ENCODE measurements at places on chromosomes 13 and 19.
A peak's percentile ranks its signal among the peaks of the same experiment; 100 is the strongest.

- no peak for DNase-seq
Measured at GRCh38 chr13:26998292-26998691, 173.3 kb downstream of the USP12 start.

- no peak for DNase-seq
Measured at GRCh38 chr13:112803422-112803821, 113.6 kb downstream of the ATP11A start.

DNA sequence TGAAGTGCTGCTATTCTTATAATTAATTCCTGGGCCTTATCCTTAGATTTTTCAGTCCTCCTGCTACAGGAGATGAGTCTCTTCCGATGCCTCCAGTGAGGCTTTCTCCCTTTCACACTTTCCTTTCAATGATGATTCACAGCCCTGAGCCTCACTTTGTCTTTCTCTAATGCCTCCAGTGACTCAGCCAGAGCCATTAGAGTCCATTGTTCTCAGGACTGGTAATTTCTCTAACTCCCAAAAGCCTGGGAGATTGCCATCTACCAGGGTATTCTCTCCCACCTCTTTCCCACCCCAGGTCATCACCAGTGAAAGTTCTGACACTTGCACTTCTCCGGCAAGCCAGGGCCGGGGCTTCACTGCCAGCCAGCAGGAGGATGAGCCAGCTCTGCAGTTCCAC lies 49.6 kb upstream of the ARGLU1 start:
- no peak for DNase-seq

DNA sequence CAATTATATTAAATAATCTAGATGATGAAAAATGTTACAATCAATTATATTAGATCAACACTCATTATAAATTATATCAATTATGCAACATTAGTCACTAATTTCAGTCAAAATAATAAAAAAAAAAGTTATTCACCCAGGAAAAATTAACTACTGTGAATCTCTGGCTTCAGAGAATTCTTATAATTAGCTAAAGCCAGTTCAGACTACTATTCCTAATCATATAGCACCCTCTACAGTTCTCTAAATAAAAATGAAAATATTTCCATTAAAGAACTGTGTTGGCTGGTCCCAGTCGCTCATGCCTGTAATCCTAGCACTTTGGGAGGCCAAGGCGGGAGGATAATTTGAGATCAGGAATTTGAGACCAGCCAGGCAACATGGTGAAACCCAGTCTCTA lies 33.0 kb downstream of the XPO4 start:
- DNase-seq, result no peak

GRCh38 chr19:1064661-1065605 lies 2.0 kb upstream of the ARHGAP45 start:
- peak; percentile 59 for DNase-seq

DNA sequence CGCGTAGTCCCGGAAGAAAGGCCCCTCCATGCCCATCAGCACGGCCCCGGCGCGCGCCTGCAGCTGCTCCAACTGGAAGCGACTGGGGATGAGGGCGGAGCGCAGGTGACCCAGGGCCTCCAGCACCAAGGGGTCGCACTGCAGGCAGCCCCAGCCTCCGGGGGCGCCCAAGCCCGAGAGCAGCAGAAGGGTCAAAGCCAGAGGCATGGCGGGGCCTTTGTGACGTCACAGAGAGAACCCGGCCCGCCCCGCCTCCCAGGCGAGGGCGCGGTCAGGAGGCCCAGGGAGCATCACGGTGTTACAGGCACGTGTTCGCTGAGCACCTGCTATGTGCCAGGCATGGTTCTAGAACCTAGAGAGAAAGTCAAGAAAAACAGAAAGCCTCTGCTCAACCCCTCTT lies at the start of gene IZUMO2:
Gene IZUMO2 (minus strand): TSS at position 294 of the 400 bp plus-strand sequence. CDS start 87 bp downstream, at position 207.
- no peak for DNase-seq

GRCh38 chr19:33498391-33499000 lies 23.1 kb downstream of the PEPD start:
- DNase-seq, result no peak

- DNase-seq, result no peak
Measured at GRCh38 chr13:78845656-78846365, 186.9 kb upstream of the OBI1 start.

DNA sequence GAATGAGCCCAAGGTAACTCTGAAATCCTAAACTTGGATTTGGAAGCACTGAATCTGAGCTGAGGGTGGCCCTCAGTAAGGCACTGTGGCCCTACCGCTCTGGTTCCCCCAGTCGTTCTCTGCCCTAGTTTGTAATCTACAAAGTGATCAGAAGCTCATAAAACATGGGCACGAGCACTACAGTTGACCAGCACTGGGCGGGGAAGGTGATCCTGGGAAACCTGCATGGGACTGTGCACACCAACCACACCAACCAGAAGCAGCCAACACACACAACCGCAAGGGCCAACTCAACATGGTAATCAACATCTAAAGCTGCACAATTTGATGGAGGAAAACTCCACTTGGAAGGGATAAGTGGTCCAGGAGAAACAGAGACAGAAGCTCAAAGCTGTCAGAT lies 22.9 kb downstream of the SLC7A1 start:
- DNase-seq, result no peak

GRCh38 chr13:49643035-49643646 lies 14.8 kb downstream of the ARL11 start:
- no peak for DNase-seq

DNA sequence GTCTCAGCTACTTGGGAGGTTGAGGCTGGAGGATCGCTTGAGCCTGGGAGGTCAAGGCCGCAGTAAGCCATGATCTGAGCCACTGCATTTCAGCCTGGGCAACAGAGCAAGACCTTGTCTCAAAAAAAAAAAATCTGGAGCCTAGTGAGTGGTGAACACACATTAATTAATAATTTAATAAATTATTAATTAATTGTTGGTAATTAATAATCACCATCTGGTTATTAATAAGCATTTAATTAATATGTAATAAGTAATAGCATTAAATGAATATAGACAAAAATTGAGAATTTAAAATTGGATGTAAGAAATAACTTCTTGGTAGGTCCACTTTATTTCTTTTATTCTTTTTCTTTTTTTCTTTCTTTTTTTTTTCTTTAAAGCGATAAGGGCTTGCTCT lies 31.9 kb upstream of the CEBPA start:
- DNase-seq, result no peak

GRCh38 chr13:44352671-44353070 lies 21.0 kb upstream of the SERP2 start:
- DNase-seq, result no peak

DNA sequence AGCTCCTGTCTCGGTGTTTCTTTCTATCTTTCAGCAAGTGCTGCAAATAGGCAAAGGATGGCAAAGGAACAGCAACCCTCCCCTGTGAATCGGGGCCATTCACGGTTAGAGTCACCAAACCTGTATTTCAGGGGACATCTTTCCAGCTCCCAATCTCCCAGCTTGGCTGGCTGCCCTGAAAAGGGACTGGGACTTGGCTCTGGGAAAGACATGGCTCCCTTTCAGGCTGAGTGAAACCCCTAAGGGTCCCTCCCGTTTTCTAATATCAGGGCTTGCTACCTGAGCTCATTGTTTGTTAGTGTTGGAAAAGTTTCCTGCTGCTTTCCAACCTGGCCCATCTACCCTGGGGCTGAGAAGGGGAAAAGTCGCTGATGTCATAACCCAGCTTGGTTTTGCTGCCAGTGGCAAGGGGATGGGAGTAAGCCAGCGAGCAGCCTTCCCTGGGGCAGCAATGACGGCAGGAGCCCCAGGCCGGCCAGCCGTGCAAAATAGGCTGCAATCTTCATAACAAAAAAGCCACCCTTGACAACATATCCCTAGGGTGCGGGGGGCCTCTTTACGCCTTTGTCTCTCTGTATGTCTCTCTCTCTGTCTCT lies 29.9 kb downstream of the SERP2 start:
- DNase-seq, result no peak

DNA sequence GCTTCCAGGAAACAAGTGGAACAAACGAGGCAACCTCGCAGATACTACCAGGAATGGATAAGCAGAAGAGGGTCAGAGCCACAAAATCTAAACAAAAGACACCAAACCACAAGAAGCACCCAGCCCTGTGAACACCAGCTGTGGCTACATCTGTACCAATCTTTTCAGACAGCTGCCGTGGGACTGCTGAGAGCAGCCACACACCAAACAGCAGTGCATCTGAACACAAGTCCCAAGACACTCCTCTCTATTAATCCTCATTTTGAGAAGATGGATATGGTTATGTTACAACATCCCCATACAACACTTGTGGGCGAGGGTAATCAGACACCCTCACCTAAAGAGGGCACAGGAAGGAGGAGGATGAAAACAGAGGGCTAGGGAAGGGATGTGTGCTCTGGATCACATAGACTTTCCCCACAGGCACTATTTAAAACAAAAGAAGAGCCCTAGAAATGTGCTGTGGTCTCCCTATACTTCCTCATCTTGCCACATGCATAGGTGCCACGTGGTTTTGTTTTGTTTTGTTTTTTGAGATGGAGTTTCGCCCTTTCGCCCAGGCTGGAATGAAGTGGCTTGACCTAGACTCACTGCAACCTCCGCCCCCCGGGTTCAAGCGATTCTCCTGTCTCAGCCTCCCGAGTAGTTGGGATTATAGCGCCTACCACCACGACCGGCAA lies 41.6 kb upstream of the ZNF14 start:
- DNase-seq, result no peak

- DNase-seq, result no peak
Measured at GRCh38 chr19:8084152-8084551, 31.6 kb downstream of the CCL25 start.

DNA sequence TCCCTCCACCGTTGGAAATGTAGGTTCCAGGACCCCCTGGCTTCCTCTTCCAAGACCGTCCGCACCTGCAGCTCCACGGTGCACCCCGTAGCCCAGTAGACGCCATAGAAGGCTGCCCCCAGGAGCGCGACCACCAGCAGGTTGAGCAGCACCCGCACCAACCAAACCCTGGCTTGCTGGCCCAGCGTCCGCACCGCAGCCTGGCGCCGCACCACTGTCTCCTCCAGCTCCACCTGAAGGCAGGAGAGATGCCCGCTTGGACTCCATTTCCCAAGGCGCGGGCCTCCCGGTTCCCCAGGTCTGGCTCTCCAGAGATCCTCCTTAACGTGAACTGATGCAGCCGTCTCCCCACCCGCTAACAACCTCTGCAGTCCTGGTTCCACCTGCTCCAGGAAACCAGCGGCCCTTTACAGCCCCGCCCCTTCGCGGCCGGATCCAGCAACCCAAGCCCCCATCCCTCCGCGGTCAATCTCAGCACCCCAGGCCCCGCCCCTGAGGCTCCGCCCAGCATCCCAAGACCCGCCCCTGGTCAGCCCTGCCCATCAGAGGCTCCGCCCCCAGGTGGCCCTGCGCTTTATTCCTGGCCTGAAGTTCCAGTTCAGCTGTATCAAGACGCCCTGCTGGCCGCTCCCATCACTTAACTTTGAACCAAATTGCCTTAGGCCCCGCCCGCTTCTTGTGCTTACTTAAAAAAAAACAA lies 5.0 kb upstream of the LENG1 start:
- no peak for DNase-seq

GRCh38 chr19:39098365-39099269 lies 14.4 kb downstream of the ACP7 start:
- DNase-seq, result no peak

DNA sequence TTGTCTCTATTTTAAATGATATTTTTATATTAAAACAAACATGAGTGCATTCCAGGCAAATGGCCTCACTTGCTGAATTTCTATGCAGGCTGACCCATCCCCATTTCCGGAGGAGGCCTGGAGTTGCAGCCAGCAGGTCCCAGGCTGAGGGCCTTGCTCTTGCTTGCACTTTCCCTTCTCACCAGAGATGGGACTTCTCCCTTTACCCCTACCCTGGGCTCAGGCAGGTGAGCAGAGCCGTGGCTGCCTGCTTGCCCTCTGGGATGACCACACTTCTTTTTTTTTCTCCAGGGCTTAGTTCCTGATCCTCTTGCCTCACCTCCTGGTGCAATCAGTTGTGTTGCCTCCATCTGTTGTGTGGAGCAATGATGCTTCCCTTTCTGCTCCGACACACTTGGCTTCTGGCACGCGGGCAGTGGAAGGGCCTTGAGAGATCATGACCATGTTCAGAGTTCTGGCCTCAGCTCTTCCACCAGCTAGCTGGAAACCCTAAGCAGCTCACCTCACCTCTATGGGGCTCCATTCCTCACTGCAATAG lies 11.1 kb upstream of the OLFM4 start:
- DNase-seq, result no peak

- DNase-seq, result no peak
Measured at GRCh38 chr19:7507884-7508283, 8.0 kb upstream of the ZNF358 start.

GRCh38 chr19:38274739-38275138 lies 10.4 kb downstream of the SPINT2 start:
- DNase-seq, result no peak

GRCh38 chr13:29849071-29849631 lies 1.3 kb downstream of the UBL3 start:
- no peak for DNase-seq

DNA sequence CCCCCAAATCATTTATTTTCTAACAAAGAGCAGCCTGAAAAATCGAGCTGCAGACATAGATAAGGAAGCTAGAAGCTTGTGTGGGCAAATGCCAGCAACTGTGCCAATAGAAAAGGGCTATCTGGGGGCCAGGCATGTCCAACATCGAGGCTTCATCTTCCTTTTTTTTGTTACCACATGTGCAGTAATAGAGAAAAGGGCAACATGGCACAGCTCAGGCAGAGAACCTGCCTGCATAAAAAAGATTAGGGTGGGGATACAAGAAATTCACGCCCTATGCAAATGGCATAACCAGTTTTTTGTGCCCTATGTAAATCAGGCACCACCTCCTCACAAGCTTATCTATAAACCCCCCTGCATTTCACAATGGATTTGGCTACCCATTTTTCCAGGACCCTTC lies 60.4 kb upstream of the ABCC4 start:
- no peak for DNase-seq

DNA sequence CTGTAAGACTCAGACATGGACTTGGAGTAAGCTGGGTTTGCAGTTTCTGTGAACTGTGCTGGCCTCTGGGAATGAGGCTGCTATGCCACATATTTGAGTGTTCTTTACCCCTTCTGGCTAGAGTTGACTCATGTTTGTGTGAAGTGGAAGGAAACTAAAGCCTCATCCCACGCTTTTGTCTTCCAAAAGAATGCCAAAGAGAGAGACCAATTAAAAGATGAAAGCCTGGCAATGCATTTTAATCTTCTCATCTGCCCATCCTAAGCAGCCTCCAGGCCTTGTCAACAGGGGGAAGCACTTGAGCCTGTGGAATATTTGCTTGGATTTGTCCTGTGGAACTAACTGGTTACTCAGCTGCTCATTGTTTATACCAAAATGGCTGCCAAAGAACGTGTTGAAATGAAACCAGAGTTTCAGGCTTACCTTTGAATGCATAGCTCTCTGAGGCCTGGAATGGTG lies 49.1 kb downstream of the LMO7 start:
- DNase-seq, result no peak

- DNase-seq, result no peak
Measured at GRCh38 chr13:101258071-101258470, 158.2 kb downstream of the NALCN start.

DNA sequence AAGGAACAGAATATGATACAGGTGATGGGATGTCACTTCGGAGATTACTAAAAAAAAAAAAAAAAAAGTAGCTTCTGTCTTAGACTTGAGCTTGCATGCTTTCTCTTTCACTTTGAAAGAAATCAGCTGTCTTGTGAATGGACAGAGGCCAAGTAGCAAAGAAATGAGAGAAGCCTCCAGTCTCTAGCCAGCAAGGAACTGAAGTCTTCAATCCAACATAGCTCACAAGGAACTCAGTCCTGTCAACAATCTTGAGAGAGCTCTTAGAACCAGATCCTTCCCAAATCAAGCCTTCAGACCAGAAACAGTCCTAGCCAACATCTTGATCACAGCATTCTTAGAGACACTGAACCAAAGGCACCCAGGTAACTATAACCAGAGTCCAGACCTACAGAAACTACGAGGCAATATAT lies 7.7 kb downstream of the N4BP2L2 start:
- DNase-seq, result no peak

GRCh38 chr13:27371932-27372331 lies 52.5 kb upstream of the GTF3A start:
- no peak for DNase-seq

Data from T follicular helper cell (primary cell).